ENCODE measurements at places on chromosomes 1 and 21.

- H3K27ac ChIP-seq: no peak overlapping the region
- H3K4me1 ChIP-seq: no peaks in the 10 kb centered on the region
- no peak for DNase-seq
- H3K36me3 ChIP-seq: peaks cover 5% of the 10 kb centered on the region
Observed at GRCh38 chr1:51425955-51426354, 93.1 kb downstream of the EPS15 start.

GRCh38 chr1:234770924-234771540 is 161.1 kb upstream of the IRF2BP2 start:
- no peak overlapping the region for H3K27ac ChIP-seq
- H3K27me3 ChIP-seq: no peaks in the 10 kb centered on the region
- H3K36me3 ChIP-seq: no peaks in the 10 kb centered on the region
- peaks cover 5% of the 10 kb centered on the region for H3K4me1 ChIP-seq
- H3K4me3 ChIP-seq: no peak overlapping the region
- DNase-seq: no peak

DNA sequence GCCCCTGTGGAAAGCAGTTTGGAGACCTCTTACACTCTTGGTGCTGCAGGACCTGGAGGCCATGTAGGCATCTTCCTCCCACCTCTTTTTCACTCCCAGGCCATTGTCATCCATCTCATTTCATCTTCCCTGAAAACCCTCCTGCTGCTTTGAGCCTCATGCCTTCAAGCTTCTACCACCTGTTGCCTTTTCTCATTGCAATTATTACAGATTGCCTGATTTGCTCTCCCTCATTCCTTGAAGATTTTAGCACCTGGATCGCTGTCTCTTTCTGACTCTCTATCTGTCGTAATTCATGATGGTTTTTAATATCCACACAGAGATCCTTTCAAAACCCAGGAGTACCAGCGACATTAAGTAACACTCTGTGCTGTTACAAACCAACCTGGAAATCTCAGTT is 350.2 kb downstream of the CAMTA1 start:
- no peak overlapping the region for H3K27ac ChIP-seq
- H3K4me1 ChIP-seq: no peaks in the 10 kb centered on the region
- no peak overlapping the region for H3K4me3 ChIP-seq
- no peaks in the 10 kb centered on the region for H3K27me3 ChIP-seq
- no peaks in the 10 kb centered on the region for H3K36me3 ChIP-seq
- DNase-seq: no peak

DNA sequence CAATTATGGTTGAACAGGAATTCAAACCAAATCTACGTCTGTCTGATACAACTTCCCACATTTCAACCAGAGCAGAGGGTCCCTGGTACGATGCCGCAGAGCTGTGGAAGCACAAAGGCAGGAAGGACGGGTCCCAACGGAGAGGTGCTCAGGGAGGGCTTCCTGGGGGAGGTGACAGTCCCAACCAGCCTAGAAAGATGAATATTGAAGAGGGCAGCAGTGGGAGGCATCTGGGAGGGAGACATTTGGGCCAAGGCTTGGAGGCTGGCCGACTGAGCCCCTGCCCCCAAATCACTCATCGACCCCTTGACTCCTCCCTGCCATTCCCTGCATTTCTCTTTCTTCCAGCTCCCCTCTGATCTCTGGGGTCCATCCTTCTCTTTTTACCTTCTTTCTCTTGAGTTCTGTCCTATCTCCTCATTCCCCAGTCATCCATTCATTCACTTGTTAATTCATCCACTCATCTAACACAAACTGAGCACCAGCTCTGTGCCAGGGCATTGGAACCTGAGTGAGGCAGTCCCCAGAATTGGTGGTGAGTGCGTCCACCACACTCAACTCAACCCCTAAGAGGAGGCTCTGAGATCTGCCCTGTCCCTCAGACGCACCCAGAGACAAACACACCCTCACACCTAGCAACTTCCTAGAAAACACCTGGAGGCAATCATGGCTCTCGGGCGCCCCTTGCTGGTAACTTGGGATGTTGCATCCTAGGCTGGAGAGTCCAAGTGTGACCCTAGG is 13.2 kb upstream of the CELA3B start:
- H3K27me3 ChIP-seq: no peaks in the 10 kb centered on the region
- no peak overlapping the region for H3K4me3 ChIP-seq
- peak; percentile 89 for DNase-seq
- H3K4me1 ChIP-seq: no peaks in the 10 kb centered on the region
- no peaks in the 10 kb centered on the region for H3K36me3 ChIP-seq

DNA sequence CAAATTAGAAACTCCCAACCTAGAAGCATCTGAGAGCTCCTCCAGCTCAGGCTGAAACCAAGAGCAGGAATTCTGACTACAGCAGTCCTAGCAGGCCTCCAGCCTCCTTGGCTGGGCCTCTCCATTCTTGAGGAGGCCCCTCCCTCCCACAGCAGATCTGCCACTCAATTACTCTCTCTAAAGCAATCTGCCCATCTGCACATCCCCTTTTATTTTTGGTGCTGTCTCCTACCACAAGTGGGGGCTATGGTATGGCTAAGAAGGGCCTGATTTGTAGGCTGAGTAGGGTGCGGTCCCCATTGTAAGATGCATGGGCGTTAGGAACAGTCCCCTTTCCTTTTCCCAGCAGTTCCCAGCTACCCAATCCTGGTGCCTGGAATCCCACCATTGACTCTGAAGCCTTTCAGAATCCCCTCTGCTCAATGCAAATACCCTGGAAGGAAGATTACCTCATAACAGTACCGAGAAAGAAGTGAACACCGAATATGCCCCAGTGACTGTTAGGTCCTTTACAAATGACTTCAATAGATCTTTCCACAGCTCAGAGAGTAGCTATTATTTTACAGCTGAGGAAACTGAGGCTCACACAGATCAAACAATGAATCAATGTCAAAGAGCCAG is 11.6 kb upstream of the TTC39A start:
- no peak overlapping the region for H3K27ac ChIP-seq
- no peak overlapping the region for H3K4me3 ChIP-seq
- no peaks in the 10 kb centered on the region for H3K4me1 ChIP-seq
- DNase-seq: no peak

DNA sequence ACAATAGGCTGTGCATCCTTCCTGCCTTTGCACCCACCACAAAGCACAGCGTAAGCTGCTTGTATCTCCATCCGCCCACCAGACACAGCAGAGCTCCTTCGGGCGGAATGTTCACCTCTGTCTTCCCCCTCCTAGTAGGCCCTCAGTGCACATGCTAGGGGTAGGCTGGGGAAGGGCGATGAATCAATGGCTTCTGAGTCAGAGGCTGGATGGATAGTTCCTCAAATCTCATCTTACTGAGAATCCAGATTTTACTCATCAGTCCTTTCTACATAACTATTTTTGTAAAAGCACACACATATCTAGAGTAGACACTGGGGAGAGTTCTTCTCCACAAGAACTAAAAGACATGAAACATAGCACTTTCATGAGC is 73.8 kb downstream of the BCAR3 start:
- H3K4me1 ChIP-seq: peaks cover 4% of the 10 kb centered on the region
- H3K27ac ChIP-seq: no peak overlapping the region
- H3K27me3 ChIP-seq: no peaks in the 10 kb centered on the region
- DNase-seq: no peak
- H3K4me3 ChIP-seq: no peak overlapping the region

DNA sequence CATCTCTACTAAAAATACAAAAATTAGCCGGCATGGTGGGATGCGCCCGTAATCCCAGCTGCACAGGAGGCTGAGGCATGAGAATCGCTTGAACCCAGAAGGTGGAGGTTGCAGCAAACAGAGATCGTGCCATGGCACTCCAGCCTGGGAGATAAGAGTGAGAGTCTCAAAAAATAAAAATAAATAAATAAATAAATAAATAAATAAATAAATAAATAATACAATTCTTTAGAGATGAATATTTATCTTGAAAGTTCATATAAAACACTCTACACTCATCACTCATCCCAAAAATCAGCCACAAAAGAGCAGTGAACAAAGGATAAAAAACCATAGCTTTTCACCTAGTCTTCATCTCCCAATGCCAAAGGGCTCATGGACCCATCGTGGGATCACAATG is 162.2 kb upstream of the C8B start:
- no peak overlapping the region for H3K4me3 ChIP-seq
- H3K27ac ChIP-seq: no peak overlapping the region
- no peaks in the 10 kb centered on the region for H3K27me3 ChIP-seq

DNA sequence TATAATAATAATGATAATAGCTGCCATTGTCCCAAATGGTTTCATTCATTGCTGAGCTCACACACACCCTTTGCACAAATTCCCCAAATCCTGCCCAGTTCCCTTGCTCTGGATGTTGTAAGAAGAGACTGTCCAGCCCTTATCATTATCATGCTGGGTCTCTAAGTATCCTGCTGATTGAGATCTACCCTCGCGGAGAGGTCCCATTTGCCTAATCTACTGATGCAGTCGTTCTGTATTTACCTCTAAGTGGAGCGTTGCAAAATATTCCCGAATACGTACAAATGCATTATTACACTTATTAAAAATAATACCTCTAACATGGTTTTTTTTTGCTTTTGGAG is 51.2 kb downstream of the TNFRSF8 start:
- H3K4me1 ChIP-seq: no peaks in the 10 kb centered on the region
- H3K4me3 ChIP-seq: no peak overlapping the region
- H3K36me3 ChIP-seq: no peaks in the 10 kb centered on the region

All from small intestine (tissue), 16 donors.